GM04504 (cell line): ENCODE measurements at places on chromosomes 12 and 14.

GRCh38 chr14:103966631-103967030 is 24.3 kb upstream of the RD3L start:
- DNase-seq = no peak

GRCh38 chr14:34981743-34982420 is 910 bp upstream of the SRP54 start:
- DNase-seq = no peak

DNA sequence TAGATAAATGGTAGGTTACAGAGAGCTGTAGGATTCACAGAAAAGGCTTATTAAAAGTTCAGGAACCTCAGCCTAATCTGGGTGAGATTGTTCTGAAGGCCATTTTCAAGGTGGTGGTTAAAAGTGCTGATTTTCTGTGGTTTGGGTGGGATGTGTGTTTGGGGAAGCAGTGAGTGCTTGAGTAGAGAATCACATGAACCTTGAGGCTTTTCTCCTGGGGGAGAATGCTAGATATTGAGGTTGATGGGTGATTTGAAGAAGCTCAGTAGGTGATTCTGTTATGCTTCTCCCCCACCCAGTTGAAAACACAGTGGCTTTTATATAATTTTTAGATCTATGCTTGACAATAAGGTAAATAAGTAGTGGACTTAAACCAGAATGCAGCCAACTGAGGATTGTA is 420.9 kb downstream of the PCNX1 start:
- DNase-seq = no peak

DNA sequence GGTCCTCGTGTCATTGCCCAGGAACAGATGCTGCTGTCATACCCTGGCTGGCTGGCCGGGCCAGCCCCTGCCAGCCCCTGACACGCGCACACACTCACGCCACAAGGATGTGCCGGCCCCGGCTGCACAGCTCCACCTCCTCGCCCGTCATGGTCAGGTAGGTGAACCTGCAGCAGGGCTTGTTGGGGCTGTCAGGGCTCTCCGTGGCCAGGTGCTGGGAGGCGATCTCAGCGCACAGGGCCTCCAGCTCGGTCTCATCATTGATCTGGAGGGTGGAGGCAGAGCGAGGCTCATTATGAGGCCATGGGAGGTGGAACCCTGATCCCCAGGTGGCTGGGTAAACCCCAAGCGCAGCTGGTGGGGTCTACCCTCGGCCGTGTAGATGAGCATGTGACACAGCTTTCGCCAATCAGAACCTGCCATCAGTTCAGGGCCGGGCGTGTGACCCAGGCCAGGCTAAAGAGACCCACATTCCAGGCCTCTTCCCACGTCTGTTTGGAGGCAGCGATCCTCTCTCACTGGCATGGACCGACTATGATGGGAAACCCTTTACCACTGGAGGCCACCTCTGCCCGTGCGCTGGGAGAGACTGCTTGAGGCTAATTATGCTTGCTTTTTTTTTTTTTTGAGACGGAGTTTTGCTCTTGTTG is 38.8 kb downstream of the TRAFD1 start:
- no peak for DNase-seq

- no peak for DNase-seq
Observed at GRCh38 chr14:19873178-19873577, 1.8 kb upstream of the OR4K2 start.

DNA sequence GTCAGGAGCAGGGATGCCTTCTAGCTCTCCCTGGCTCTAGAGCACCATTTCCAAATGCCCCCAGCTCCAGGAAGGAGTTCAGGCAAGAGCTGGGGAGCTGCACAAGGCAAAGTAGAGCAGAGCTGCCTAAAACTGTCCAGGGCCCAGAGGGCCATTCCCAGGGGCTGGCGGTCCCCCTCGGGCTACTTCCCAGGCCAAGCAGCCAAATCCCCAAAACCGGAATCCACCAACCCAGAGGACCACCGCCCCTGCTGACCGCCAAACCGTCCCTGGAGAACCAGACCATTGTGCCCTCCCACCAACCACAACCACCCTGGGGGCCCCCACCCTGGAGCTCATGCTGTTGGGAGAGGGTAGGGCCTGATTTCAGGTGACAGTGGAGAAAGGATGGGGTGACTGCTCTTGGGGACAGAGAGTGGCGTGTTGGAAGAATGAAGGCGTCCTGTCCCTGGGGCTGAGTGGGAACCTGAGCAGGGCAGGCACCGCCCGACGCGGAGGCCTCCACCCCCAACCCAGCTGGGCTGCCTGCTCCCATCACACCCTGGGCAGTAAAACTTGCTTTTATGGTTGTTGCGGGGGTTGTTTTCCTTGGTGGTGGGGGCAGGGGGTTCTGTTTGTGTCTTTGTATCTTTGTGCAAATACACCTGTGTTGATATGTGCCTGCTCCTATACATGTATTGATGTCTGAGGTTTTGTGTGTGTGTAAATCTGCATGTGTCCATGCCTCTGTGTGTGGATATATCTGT is 24.0 kb upstream of the KRT78 start:
- DNase-seq = no peak

DNA sequence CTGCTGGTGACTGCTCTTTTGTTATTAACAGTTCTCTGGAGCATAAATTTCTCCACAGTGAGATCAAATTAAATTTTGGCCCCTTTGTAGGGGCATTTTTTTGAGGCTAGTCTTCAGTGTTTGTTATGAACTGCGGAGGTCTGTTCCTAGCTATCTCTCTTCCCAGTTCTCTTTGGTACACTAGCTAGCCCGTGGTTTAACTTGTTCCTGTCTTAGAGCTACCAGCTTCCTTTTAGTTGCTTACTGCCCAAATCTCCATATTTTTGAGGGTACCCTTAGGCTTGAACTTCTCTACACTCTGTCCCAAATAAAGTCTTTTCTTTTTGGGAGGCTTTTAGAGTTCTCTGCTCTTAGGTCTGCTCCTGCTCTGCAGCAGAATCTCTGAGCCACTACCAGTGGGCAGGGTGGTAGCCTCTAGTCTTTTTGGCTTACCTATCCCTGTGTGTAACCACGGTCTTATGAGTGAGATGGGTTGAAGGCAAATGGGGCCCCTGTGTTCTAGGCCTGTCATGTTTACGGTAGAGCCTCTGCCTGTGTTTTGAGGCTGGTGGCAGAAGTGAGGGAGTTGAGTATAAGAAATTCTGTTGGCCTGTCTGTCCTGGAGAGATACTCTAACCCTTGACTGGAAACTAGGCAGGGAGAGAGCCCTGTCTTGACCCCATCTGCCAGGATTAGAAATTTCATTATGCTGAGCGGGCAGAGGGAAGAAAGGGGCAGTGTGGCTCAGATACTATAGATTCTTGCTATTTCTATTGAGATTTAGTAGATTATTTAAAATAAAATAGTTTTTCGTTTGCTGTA is 21.0 kb downstream of the CNOT2 start:
- no peak for DNase-seq

- DNase-seq = no peak
Observed at GRCh38 chr14:98859301-98859700, 412.7 kb downstream of the BCL11B start.

- peak; percentile 94 for DNase-seq
Observed at GRCh38 chr12:124904306-124905098, 9.9 kb downstream of the UBC start.

DNA sequence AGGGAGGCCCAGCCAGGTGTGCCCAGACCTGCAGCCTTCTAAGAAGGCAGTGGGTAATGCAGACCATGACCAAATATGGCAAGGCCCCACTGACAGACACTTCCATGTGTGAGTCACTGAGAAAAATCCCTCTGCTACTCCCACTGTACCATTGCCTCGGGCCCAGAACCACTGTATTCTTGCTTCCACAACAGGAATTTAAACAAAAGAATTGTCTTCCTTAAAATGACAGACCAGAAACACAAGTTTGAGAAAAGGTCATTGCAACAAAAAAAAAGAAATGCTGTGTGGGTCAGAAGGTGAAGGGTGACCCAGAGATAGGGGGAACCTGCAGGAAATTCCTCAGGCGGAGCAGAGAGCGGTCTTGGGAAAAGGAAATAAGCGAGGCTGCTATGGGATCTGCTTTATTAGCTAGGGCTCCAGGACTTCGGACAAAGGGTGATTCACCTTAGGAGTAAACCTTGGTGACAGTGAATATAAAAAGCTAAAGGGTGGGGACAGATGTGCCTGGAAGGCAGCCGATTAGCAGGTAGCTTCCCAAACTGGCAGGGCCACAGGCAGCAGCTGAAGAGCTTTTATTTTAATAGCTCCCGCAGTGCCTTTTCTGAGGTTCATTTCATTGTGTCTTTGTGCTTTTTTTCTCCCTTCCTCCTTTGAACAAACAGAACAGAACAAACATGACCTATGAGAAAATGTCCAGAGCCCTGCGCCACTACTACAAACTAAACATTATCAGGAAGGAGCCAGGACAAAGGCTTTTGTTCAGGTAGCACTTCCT is 185.3 kb upstream of the BCL2L14 start:
- no peak for DNase-seq

- DNase-seq = no peak
Observed at GRCh38 chr14:51534610-51535011, 117.1 kb upstream of the FRMD6 start.

GRCh38 chr14:33566082-33566481 is 384.8 kb downstream of the EGLN3 start:
- no peak for DNase-seq

- DNase-seq = no peak
Observed at GRCh38 chr14:95505030-95505589, 11.3 kb downstream of the SYNE3 start.

GRCh38 chr12:121649819-121650353 is 19.6 kb downstream of the MORN3 start:
- DNase-seq = no peak

DNA sequence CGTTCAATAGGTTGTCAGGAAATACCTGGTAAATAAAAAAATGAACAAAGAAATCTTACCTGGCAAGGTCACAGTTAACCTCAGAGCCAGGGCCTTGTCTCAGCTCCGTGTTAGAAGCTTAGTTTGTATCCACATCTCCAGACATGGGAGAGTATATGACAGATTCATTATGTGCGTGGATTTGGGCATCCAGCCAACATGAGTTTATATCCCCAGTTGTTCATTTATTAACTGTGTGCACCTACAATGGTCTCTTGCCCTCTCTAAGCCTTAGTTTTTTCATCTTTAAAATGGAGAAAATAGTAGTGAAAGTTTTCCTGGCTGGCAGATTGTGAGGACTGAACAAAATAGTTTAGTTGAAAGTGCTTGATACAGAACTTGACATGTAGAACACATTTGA is 437.8 kb downstream of the NPAS3 start:
- DNase-seq = no peak

DNA sequence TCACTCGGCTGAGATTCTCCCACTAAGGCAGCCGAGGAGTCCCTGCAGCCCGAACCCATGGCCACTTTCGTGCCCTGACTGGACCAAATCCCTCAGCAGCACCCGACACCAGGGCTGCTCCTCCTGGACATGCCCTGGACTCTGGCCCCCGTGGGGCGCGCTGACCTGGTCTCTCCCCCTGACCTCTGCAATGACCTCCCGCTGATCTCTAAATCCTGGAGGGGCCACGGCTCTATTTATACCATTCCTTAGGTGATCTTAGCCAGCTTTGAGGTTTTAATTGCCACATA is 148.4 kb downstream of the PIWIL1 start:
- no peak for DNase-seq

DNA sequence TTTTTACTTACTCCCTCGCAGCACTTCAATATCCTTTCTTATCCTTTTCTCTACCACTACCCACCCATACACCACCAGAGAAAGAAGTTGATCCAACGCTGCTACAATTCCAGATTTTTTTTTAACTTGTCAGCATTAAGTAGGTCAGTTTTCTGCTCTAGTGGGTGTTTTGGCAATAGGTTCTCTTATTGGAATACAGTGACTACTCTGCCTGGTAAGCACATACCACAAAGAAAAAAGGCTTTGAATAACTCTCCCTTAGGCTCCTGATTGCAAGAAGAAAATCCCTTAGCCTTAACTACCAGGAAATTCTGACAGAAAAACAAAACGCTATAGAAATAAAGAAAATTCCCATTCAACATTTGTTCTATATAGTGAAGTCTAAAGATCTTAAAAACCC is 72.0 kb downstream of the NUMB start:
- DNase-seq = no peak

DNA sequence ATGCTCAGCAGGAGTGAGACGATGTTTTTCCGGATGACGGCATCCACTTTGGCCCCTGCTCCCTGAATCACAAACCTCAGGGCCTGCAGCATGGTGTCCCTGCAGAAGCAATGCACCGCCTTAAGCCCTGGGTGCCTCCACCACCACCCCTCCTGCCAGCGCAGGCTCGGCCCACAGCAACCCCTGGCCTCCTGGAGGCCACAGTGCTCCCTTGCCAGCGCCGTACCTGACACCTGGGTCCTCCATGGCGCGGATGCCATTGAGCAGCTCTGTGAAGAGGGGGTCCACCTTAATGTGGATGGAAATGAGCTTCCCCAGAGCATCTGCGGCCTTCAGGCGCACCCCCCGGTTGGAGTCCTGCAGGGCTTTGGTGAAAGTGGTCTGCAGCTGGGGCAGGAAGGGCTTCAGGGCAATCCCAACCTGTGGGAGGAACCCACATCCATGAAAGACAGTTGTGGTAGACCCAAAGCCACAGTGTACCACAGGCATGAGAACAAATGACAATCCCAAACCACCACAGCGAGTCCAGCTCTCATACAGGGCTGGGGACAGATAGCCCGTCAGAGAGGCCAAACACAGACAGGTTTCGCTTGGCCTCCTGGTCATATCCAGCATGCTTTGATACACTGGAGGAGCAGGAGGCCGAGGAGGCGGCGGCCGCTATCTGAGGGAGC is 17.9 kb upstream of the RAB35 start:
- DNase-seq = no peak

GRCh38 chr12:91001306-91001705 is 3.5 kb downstream of the EPYC start:
- no peak for DNase-seq

- DNase-seq = no peak
Observed at GRCh38 chr14:26293909-26294308, 303.9 kb downstream of the NOVA1 start.

DNA sequence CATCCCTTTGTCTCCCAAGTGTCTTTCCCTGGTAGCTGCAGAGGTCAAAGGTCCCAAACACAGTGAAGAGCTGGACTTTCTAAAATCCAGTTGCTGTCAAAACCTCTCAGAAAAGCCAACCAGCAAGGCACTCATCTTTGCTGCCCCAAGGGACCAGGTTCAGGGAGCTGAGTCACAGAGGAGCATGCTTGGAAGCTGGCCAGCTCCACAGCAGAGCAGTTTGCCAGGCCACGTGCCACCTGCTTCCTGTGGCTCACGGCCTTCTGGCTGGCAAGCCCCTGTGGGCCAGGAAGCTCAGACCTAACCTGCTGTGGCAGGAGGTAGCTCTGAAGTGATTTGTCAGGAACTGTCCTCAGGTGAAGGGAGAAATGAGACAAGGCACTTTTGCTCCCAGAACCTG is 3.6 kb downstream of the ISCU start:
- DNase-seq = peak; percentile 72

DNA sequence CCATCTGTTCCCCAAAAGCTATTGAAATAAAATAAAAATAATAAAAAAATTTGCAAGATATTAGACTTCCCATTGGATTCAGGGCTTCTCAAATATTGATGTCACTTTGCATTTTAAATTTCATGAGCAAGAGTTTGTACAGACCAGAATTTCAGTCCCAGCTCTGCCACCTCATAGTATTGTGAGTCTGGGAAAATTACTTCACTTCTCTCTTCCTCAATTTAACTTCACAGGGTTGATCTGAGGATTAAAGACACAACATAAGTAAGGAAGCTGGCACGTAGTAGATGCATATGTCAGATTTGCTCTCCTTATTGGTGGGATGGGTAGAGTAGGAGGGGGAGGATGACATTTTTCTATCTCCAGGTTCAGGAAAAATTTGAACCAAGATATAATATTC is 32.8 kb downstream of the COX8C start:
- no peak for DNase-seq
